ENCODE measurements at places on chromosomes 16 and 17.
A peak's percentile ranks its signal among the peaks of the same experiment; 100 is the strongest.

DNA sequence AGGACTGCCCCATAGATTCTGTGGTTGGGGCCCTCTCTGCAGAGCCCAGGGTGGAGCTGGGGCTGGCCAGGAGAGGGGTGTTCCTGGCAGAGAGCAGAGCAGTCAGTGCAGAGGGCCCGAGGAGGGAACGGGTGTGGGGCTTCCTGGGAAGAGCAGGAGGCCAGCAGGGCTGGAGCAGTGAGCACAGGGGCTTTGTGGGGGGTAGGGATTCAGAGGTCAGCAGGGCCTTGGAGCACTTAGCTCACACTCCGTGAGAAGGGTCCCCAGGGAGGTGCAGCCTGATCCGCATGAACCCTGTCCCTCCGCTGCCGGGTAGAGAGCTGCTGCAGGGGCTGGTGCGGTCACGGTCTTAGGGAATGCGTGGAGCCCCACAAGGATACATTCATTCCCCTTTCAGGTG, 113.0 kb upstream of the CIBAR2 start:
- DNase-seq = no peak

DNA sequence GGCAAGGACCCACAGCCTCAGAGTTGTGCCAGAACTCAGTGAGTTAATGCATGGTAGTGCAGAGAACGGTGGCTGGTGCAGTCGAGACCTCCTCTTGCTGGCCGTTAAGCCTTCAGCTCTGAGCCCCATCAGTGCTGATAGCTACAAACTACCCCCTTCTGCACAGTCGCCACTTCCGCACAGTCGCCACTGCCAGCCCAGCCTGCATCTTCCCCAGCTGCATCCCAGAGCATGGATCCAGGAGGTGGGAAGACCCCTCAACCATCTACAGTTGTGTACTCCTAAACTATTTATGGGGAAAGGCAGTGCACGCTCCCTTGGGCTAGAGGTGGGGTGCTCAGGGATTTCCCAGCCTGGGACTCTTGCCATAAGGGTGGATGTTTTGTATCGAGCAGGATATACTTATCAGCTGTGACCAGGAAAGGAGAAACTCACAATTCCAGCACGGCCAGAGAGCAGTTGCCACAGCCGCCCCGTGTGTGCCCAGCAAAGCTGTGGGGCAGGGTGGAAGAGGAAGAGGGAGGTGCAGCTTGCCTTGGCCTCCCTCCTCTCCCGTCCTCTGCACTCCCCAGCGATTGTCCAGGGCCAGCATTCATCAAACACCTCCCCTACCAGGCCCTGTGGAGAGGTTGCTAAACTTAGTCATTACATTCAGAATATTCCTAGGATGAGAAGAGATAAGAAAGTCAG, 49.5 kb upstream of the CMIP start:
- DNase-seq = no peak

DNA sequence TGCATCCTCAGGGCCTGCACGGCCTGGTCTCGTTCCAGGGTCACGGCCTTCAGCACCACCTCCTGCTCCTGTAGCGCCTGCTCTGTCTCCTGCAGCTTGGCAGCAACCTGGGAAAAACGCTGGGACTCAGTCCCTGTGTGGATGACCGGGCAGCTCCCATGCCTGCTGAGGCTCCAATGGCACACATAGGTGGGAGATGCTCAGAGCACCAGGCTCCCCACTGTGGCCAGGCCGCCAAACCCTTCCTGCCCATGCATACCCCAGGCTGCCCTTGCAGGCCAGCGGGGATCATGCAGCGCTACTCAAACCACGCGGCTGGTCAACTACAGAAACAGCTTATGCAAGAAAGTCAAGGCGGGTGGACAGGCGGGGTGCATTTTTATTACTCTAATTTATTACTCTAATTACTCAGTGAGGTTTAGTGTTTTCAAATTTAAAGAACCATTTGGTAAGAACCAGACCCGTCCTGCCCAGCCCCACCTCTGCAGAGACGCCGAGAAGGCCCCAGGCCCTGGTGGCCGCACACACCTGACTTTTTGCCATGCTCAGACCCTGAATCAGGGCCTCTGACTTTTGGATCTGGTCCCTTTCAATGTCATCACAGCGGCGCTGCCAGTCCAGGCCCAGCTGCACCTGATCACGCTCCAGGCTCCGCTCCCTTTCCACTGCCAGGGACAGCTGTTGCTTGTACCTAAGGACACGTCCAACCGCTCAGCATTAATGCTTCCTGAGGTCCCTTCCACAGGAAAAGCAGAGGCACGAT, 34.0 kb downstream of the CCDC57 start:
- no peak for DNase-seq

DNA sequence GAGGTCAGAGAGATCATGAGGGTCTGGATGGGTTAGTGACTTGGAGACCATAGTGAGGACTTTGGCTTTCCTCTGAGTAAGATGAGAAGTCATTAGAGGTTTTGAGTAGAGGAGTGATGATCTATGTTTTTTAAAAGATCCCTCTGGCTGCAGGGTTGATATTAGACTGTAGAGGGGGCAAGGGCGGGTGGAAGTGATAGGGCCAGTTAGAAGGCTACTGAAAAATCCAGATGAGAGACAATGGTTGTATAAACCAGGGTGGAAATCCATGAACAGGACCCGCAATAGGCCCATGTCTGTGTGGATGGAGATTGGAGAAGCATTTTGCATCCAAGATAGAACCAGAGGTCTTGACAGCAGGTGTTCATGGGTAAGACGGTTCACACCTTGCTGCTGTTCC, 9.8 kb downstream of the ITGAL start:
- DNase-seq = peak; percentile 17

DNA sequence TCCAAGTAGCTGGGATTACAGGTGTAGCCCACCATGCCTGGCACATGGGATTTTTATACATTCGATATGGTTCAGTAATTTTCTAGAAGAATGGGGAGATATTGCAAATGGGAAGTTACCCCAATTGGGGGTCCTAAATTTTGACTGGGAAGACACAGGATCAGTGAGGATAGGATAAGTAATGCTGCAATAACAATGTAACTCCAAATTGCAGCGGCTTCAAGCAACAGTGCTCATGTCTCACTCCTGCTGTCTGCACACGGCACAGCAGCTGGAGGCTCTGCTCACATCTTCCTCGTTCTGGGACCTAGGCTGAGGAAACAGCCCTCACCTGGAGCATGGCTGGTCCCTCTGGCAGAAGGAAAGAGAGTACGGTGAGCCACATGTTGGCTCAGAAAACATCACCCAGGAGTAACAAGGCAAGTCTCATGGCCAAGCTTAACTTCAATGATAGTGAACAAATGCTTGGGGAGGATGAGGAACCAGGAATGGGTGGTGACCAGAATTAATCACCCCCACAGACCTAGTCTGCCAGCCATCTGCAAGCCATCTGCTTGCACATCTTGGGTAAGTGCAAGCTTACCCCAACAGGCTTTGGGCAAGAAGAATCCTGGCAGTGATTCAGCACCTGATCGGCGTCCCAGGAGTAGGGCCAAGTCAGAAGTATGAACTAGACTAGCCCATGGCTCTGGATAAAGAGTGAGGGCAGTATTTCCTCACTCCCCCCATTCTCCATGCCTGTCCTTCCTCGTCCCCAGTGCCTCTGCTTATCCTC, 229.2 kb downstream of the COPRS start:
- DNase-seq = peak; percentile 89

GRCh38 chr16:87559945-87560344, 42.4 kb upstream of the JPH3 start:
- no peak for DNase-seq
